ENCODE measurements at places on chromosomes 1 and 21. TPM values are rescaled to one million over a fixed set of nuclear protein-coding genes. Genes with fewer than 3 reads are reported as not detected.

Gene UBE2J2
- 78.1 TPM for total RNA-seq

Gene CRP
- not detected for total RNA-seq

Gene PADI1
- not detected for total RNA-seq

Gene DNASE2B
- not detected for total RNA-seq

Gene CD160
- 0.20 TPM for total RNA-seq

Gene RIMKLA
- total RNA-seq: 3.7 TPM

Gene IL20
- total RNA-seq: not detected

Gene NBPF4
- 0.11 TPM for total RNA-seq

Gene A3GALT2
- 0.31 TPM for total RNA-seq

Gene LY9
- 73.6 TPM for total RNA-seq

Gene RHEX
- not detected for total RNA-seq

Gene FABP3
- total RNA-seq: not detected

Gene VSIG8
- total RNA-seq: not detected
